ENCODE measurements at places on chromosomes 3 and 15. TPM values are rescaled to one million over a fixed set of nuclear protein-coding genes. Genes with fewer than 3 reads are reported as not detected.
A peak's percentile ranks its signal among the peaks of the same experiment; 100 is the strongest.

Gene GOLGA6L10
- 0.73 TPM for polyA plus RNA-seq

DNA sequence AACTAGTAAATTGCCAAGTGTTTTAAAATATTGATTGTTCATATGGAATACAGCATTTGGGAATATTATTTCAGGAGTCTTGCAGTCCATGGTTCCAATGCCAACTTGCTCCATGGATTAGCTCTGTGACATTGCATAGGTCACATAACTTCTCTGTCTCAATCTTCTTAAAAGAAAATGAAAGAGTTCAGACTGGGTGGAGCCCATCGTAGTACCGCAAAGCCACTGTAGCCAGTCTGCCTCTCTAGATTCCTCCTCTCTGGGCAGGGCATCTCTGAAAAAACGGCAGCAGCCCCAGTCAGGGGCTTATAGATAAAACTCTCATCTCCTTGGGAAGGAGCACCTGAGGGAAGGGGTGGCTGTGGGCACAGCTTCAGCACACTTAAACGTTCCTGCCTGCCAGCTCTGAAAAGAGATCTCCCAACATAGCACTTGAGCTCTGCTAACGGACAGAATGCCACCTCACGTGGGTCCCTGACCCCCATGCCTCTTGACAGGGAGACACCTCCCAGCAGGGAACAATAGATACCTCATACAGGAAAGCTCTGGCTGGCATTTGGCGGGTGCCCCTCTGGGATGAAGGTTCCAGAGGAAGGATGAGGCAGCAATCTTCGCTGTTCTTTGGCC lies 168.8 kb upstream of the CNTN4 start:
- DNase-seq: no peak
- no peaks in the 10 kb centered on the region for H3K4me1 ChIP-seq
- H3K27ac ChIP-seq: no peak overlapping the region
- H3K27me3 ChIP-seq: no peaks in the 10 kb centered on the region
- H3K36me3 ChIP-seq: no peaks in the 10 kb centered on the region
- no peak overlapping the region for H3K4me3 ChIP-seq

- DNase-seq: no peak
- H3K27me3 ChIP-seq: no peaks in the 10 kb centered on the region
- H3K4me3 ChIP-seq: no peak overlapping the region
- H3K4me1 ChIP-seq: peaks cover 33% of the 10 kb centered on the region
Measured at GRCh38 chr3:136929977-136930670, 27.7 kb upstream of the IL20RB start.

GRCh38 chr3:30672959-30673358 lies 66.6 kb downstream of the TGFBR2 start:
- H3K27me3 ChIP-seq: no peaks in the 10 kb centered on the region
- no peak for DNase-seq
- peak overlapping the region; percentile 77 for H3K27ac ChIP-seq
- H3K36me3 ChIP-seq: peaks cover 8% of the 10 kb centered on the region
- peak overlapping the region; percentile 2 for H3K4me3 ChIP-seq

All from B cell (primary cell).